ENCODE measurements at places on chromosomes 6 and 20. TPM values are rescaled to one million over a fixed set of nuclear protein-coding genes. Genes with fewer than 3 reads are reported as not detected.

Gene ADGB
- not detected for total RNA-seq

Gene LY6G5B
- 6.1 TPM for total RNA-seq

Gene C20orf144
- 0.10 TPM for total RNA-seq

Gene TMEM244
- not detected for total RNA-seq

Gene VSX1
- not detected for total RNA-seq

Gene TTLL9
- total RNA-seq = under 0.01 TPM

Gene SPAG4
- 6.9 TPM for total RNA-seq

Gene KCNK16
- not detected for total RNA-seq

Gene SLC26A8
- not detected for total RNA-seq

Gene PPP1R3G
- 0.38 TPM for total RNA-seq

Gene BFSP1
- 3.3 TPM for total RNA-seq

Gene UBD
- 7.5 TPM for total RNA-seq

Gene PABPC1L
- 1.4 TPM for total RNA-seq

Gene TAGAP
- total RNA-seq = not detected

Gene OXT
- not detected for total RNA-seq

Gene SDC4
- 36.8 TPM for total RNA-seq

Gene GNAS-AS1
- total RNA-seq = 0.10 TPM

Gene RFX6
- total RNA-seq = not detected

Gene PLEKHG1
- 30.7 TPM for total RNA-seq

Gene DAAM2
- 0.10 TPM for total RNA-seq

Gene FAM184A
- total RNA-seq = 0.33 TPM

Gene DBNDD2
- 4.9 TPM for total RNA-seq

Gene PPP2R5D
- 50.3 TPM for total RNA-seq

Gene MAS1
- not detected for total RNA-seq

Gene HLA-DOB
- 0.19 TPM for total RNA-seq

Gene TSPO2
- total RNA-seq = not detected

Gene MTHFD1L
- total RNA-seq = 66.0 TPM

Gene ARMC12
- total RNA-seq = not detected

Gene NRSN1
- total RNA-seq = not detected

Gene CLIC5
- 0.19 TPM for total RNA-seq

Gene NRM
- 7.0 TPM for total RNA-seq

Gene REM1
- total RNA-seq = 0.38 TPM

Gene C20orf204
- 3.9 TPM for total RNA-seq

All from vein endothelial cell (primary cell).